ENCODE measurements at places on chromosomes 13 and 19.

GRCh38 chr13:51000571-51001260, 91.1 kb downstream of the RNASEH2B start:
- DNase-seq: no peak

- DNase-seq: no peak
These were observed 102.2 kb downstream of the PIBF1 start for GRCh38 chr13:72884101-72884500.

- DNase-seq: no peak
These were observed 4.0 kb downstream of the ICAM5 start for GRCh38 chr19:10293637-10294367.

- DNase-seq: peak; percentile 52
These were observed 1.5 kb upstream of the S1PR5 start for GRCh38 chr19:10518444-10519361.

DNA sequence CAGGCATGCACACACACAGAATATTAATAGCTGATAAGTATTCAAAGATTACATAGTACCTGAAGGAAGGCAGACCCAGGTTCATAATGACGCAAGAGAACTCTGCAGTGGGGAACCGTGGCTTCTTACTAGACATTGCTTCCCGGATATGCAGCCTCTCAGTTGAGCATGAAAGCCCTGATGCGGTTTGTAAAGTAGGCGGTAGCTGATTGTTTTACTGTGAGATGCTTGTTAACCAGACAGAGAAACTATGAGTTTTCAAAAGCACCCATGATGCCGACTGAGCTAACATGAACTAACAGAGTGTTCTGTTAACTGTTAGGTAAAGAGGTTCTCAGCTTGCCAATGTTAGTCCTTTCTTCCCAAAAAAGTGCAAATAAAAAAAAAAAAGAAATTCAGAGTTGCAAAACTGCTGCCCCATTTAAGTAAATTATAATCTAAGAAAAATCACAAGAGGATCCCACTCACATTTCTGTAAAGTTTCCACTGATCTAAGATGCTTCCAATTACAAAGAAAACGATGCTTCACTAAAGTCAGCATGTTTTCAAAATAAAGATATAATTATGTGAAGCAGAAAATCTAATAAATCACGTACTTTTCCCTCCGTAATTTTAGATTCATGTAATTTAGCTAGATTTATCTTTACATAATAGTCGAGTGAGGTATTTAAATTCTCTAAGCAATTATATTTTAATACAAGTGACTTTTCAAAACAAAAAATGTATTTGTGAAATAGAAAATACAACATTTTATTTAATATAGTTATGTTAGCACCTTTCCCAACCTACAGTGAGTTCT, 2.2 kb downstream of the FLT1 start:
- no peak for DNase-seq

- DNase-seq: no peak
These were observed 27.3 kb downstream of the CARM1 start for GRCh38 chr19:10898633-10899032.

- DNase-seq: no peak
These were observed 127.5 kb downstream of the SIPA1L3 start for GRCh38 chr19:38034492-38034860.

GRCh38 chr13:30743319-30744055, 8.1 kb downstream of the ALOX5AP start:
- DNase-seq: peak; percentile 10

DNA sequence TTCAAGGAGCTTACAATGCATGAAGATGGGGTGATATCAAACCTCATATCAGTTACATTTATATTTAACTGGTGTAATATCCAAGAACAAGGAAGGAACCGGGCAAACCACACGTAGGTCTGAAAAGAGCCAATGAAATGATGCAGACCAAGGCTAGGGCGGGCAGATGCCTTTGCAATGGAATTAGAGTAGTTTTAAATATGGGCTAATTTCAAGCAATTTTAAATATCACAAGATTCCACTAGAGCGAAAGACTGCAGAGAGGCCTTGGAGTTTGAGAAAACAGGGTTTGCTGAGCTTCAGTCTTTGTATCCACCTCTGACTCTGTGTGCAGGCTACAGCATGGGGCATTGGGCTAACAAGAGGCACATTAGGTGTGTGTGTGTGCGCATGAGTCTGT, 53.9 kb upstream of the ZNF536 start:
- DNase-seq: no peak

- DNase-seq: no peak
These were observed 1146.3 kb upstream of the MIR17HG start for GRCh38 chr13:90201202-90201601.

- DNase-seq: no peak
These were observed 16.8 kb upstream of the SLC46A3 start for GRCh38 chr13:28735481-28736029.

DNA sequence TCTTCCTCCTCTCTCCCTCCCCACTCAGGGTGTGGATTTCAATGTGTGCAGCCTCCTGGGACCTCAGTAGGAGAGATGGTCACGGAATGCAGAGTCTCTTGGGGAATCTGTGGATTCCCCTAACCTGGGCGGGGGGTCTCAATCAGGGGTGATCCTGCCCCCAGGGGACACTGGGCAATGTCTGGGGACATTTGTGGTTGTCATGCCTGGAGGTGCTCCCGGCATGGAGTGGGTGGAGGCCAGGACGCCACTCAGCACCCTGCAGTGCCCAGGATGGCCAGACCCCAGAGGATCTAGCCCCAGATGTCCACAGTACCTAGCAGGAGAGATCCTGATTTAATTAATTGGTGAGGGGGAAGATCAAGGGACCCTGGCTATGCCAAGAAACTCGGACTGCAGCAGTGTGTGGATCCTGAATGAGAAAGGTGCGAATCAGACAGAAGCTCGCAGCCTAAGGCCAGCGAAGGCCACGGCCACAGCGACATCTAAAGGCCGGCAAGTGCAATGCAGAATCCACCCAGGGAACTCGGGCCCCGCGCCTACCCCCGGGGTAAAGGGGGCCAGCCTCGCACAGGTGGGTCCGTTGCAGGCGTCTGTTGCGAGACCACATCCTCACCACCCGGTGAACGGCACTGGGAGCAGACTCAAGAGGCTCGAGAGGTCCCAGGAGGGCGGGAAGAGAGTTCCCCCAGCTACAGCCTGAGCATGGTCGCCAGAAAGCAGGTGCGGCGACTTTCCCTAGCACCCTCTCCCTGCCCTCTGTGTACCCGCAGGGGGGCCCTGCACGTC, 88.8 kb downstream of the GNG7 start:
- DNase-seq: peak; percentile 66

Measured in effector memory CD8-positive, alpha-beta T cell (primary cell).